IPS-NIHi11 (cell line): ENCODE measurements at places on chromosomes 7 and 10.

DNA sequence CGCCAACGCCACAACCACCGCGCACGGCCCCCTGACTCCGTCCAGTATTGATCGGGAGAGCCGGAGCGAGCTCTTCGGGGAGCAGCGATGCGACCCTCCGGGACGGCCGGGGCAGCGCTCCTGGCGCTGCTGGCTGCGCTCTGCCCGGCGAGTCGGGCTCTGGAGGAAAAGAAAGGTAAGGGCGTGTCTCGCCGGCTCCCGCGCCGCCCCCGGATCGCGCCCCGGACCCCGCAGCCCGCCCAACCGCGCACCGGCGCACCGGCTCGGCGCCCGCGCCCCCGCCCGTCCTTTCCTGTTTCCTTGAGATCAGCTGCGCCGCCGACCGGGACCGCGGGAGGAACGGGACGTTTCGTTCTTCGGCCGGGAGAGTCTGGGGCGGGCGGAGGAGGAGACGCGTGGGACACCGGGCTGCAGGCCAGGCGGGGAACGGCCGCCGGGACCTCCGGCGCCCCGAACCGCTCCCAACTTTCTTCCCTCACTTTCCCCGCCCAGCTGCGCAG lies 424 bp downstream of the EGFR start:
- peak; percentile 85 for DNase-seq

DNA sequence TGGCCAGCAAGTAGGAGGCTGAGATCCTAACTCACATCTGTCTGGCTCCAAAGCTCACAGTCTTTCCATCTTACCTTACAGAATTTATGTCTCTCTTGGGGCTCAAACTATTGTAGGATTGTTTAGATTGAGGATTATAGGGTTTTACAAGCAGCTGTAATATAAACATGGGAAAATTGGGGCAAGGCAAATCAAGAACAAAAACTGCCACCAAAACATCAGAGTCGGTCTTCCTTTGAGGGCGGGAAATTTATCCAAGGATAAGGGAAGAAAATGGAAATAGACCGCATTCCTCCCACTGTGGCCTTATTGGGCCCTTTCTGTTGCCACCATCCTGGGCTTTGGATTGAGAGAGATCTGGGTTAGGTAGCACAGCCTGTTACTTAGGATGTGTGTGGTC lies 22.5 kb downstream of the RBM20 start:
- DNase-seq = no peak

DNA sequence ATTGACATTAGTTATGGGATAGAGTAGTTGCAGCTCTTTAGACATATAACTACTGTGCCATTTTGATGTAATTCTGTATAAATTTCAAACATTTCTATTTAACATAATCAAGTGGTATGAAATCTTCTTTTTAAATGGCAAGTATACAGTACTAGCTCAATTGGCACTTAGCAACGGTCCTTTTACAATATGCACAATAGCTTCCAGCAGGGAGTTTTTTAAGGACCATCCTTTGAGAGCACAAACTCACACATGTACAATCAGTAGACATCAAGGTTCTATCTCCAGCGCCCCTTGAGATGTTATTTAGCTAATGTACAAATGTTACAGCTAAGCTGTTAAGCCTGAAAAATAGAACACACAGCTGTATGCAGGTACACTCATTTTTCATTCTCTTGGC lies 480.7 kb downstream of the TFEC start:
- DNase-seq = no peak

GRCh38 chr10:8975535-8975934 lies 921.0 kb downstream of the GATA3 start:
- DNase-seq = peak; percentile 6

DNA sequence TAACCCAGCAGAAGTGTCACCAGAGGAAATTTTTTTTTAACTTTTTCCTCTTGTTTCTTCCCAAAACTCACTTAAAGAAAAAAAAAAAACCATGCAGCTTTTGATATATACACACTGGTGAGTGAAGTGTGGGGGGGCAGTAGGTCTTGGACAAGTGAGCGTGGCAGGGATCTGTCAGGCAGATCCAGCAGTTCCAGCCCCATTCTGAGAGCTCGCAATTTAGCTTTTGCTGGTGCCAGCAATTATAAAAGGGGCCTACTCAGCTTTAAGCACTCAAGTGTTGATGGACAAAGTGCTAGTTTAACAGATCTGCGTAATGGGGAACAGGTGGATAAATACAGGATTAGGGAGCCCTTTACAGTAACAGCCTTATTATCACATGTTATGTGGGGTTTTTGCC lies 619.2 kb upstream of the GALNT17 start:
- DNase-seq = no peak

GRCh38 chr10:10796774-10797415 lies 220.8 kb upstream of the CELF2 start:
- DNase-seq = no peak

GRCh38 chr10:87519582-87519981 lies 14.9 kb downstream of the MINPP1 start:
- DNase-seq = no peak

DNA sequence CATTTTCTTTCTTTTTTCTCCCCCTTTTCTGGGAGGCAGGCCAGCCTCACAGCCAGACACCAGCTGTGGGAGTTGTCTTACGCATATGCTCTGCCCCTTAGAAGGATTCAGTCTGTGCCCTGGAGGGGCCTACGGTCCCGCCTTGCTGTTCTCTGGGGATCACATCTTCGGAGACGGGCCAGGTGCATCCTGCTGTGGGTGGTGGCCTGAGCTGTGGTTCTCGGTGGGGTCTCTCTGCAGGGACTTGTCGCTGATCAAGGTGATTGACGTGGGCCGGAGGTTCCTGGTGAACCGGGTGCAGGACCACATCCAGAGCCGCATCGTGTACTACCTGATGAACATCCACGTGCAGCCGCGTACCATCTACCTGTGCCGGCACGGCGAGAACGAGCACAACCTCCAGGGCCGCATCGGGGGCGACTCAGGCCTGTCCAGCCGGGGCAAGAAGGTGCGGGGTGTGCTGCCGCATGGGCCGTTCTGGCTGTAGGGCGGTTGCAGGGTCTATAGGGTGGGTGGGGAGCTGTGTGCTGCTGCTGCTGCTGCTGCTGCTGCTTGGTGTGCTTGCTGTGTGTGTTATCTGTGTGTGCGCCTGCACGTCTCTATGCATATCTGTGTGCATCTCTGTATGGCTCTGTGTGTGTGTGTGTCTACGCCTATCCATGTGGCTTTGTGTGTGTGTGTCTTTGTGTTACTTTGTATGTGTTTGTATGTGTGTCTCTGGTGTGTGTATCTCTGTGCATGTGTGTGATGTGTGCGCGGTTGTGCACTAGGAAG lies 17.9 kb downstream of the PFKFB3 start:
- no peak for DNase-seq

GRCh38 chr7:23672033-23672432 lies 8.0 kb upstream of the FAM221A start:
- DNase-seq = no peak

DNA sequence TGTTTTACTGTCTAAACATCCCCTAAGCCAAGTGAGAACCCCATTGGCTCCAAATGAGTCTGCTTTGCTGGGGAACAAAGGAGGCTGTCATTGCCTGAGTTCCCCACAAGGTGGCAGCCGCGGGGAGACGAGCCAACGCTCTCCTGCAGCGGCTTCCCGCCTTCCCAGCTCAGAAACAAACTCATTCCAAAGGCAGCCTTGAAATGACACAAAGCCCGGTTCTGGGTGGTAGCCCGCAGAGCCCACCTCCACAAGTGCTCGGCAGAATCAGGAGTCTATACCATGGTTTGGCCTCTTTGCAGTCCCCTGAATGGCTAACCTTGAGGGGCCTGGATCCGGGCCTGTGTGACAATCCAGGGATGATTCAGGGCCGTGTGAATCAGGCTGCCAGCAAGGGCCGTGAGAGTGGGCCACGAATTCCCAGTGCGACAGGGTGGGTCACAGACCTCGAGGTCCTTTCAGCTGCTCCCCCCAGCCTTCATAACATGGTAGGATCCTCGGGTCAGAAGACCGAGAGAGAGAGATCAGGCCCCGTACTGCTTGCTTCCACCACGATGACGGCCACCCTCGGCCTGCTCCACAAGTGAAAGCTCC lies 79.7 kb downstream of the DLG5 start:
- DNase-seq = peak; percentile 85

- DNase-seq = no peak
Measured at GRCh38 chr7:99829524-99830160, 1.8 kb downstream of the CYP3A43 start.

DNA sequence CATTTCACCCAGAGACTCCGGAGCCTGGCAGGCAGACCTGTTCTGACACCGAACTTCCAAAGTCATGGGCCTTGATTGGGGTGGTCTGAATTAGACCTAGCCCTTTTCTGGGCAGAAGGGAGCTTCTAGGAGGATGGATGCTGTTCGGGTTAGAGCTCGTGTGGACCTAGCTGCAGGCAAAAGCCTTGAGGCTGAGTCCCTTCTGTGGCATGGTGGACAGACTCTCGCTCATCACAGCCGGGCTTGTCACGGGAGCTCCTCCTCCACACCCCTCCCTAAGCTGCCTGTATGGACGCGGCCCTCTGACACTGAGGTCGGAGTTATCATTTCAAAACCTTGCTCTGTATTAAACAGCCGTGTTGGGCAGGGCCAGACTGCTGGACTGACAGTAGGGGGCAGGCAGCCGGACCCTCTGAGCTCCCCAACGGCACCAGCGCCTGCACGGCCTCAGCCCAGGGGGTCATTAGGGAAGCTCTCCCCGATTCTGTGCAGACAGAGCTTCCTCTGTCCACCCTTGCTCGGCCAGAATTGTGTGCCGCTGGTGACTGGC lies 2.2 kb downstream of the IRF5 start:
- no peak for DNase-seq

DNA sequence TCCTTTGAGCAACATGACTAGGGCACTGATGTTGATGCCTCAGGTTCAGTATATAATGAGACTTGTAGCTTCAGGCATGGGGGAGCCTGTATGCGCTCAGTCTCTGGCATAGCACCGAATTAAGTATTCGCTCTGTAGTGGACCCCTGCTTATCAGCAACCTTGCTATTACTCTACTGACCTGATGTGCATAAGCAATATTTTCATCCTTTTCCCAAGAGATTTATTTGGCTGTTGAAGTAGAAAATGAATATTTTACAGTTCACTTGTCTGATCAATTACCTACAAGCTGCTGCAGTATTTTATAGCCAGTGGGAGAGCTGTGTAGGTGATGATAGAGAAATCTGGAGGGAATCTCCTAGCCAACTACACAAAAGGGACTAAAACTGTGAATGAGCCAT lies 781.6 kb upstream of the PHF14 start:
- DNase-seq = no peak

- DNase-seq = no peak
Measured at GRCh38 chr7:155234158-155234492, 63.6 kb upstream of the INSIG1 start.

DNA sequence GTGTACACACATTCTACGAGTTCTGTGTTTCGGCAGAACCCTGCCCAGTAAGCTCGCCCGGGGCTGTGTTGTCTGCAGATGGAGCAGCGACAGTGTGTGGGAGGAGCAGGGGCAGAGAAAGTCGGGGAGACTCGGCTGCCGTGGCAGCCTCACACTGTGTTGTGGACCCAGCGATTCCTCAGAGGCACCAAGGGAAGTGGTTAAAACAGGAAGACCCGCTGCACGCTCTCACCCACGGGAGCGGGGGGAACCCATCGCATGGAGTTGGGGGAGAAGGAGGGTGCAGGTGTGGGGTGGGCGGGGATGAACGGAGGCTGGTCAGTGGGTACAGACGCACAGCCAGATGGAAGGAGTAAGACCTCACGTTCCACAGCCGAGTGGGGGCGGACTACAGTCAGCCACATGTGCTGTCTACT lies 250.2 kb downstream of the ELFN1 start:
- no peak for DNase-seq

DNA sequence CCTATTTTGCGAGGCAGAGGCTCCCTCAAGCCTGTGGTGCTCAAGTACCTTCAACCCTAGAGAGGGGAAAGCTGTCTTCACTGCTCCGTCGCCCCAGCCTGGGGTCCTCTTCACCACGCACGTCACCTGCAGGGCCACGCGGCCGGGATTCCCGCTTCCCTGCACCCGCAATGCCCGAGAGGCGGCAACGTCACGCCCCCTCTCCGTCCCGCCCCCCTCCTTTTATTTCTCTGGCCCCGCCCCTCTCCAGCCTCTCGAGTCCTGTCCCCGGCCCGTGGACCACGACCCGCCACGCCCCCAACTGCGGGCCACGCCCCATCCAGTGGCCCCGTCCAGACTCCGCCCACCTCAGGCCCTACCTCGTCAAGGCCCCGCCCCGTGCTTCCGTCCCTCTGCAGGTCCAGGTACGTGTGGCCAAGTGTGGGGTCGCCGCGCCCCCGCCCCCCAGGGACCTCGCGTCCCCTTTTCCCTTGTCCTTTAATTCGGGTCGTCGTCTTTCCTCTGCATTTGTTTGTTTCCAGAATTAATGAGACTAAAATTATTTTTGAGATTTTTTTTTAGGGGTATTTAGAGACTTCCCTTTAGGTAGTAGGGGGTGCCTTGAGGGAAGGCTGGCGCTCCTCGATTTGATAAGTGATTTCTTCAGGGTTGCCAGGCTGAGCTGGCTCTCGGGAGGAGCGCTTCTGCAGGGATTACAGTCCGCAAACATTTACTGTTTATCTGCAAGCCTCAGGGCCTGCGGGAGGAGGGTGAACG lies 69.8 kb upstream of the BAIAP2L1 start:
- DNase-seq = peak; percentile 99

- DNase-seq = no peak
Measured at GRCh38 chr7:48011951-48012350, 17.0 kb downstream of the SUN3 start.

DNA sequence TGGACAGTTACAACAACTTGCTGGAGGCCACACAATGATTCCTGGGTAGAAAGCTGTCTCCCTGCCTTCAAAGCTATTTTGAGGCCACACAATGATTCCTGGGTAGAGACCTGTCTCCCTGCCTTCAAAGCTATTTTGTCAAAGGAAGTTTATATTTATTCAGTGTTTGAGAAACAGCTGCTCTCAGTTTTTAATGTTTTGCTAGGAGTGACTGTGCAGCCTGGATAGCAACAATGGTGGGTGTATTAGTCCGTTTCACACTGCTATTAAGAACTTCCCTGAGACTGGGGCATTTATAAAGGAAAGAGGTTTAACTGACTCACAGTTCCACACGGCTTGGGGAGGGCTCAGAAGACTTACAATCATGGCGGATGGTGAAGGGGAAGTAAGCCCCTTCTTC lies 3.9 kb upstream of the SGPL1 start:
- DNase-seq = no peak

DNA sequence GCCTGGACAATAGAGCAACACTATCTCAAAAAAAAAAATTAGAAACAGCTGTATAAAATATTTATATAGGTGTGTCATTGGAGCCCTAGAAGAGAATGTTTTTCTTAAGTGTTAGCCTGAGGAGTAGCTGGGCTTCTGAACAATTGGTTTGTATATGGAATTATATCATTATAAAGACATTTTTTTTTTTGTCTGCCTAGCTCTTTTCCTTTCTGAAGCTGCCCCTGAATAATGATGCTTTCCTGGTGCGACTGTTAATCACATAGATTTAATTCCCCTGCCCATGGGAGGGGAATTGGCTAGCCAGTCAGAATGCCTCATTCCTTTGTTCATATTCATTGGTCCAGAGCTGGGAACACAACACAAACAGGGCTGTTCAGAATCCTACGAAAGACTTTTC lies 13.9 kb upstream of the ABCC2 start:
- no peak for DNase-seq
